ENCODE measurements at places on chromosomes 2 and 18.

- no peak for DNase-seq
Observed at GRCh38 chr2:69470911-69471310, 33.7 kb upstream of the NFU1 start.

DNA sequence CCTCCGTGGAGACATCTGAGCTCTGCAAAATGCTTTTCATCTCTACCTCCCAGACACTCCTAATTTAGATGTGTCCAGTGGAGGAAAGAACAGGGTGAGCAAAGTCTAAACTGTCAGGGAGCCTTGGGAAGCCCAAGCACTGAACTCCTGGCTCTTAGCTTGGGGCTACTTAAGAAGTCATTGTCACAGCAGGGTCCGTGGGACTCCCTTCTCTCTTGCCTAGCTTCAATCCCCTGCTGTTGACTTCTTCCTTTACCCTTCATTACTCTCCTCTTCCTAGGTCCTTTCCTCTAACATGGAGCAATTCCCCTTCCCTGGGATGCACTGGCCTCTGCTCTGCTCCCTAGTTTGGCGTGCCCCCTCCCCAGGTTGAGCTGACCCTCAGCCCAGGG, 3.4 kb downstream of the OSR1 start:
- DNase-seq, result no peak

- no peak for DNase-seq
Observed at GRCh38 chr2:120819720-120820210, 84.1 kb downstream of the GLI2 start.

GRCh38 chr2:39875182-39875913, 96.3 kb upstream of the THUMPD2 start:
- peak; percentile 54 for DNase-seq

- no peak for DNase-seq
Observed at GRCh38 chr2:237198164-237198855, 112.6 kb downstream of the COPS8 start.

GRCh38 chr2:43399515-43400264, 173.3 kb upstream of the ZFP36L2 start:
- no peak for DNase-seq

GRCh38 chr2:41024816-41025215, 572.9 kb upstream of the SLC8A1 start:
- DNase-seq, result no peak

DNA sequence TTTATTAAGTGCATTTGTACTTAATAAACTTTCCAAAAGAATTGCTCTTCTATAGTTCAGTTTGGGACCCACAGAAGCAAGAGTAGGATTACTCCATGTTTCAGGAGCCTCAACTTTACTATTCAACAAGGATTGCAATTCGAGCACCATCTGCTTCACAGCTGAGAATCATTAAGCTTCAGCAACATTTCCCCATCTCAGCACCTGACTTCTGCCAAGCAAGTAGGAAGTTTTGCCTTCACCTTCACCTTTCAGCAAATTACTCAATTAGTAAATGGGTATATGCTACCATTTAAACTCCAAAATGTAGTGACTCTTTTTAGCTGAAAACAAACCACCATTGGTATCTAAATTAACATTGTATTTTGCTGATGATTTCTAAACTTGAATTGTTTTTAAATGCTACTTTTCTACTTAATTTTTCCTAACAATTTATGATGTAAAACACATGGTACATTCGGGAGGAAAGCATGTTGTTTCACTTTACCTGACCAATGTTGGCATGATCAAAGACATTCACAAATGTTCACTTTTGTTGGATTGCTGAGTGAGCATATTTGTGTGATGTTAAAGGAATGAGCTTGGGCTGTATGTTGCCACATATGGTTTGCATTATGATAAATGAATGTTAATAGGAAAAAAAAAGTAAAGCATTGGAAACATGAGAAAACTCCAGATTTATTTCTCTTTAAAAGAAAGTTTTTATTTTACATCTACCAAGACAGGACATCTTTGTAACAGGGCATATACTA, 159.2 kb downstream of the GULP1 start:
- no peak for DNase-seq

DNA sequence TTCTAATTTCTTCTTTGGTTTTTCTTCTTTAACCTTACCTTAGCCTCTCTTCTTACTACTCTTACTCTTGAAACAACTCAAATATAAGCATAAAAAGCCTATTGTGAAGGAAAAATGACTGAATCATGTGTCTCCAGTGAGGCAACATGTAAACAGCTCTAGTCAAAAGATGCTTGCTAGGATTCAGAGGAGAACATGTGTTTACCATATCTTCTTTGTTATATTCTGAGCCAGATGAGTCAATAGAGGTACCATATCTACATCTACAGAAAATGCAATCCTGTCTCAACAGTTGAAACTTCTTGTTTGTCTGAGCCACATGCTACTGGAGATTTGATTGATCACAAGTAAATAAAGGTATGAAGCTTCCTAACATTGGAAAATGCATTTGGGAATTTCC, 15.9 kb upstream of the FIGN start:
- no peak for DNase-seq

DNA sequence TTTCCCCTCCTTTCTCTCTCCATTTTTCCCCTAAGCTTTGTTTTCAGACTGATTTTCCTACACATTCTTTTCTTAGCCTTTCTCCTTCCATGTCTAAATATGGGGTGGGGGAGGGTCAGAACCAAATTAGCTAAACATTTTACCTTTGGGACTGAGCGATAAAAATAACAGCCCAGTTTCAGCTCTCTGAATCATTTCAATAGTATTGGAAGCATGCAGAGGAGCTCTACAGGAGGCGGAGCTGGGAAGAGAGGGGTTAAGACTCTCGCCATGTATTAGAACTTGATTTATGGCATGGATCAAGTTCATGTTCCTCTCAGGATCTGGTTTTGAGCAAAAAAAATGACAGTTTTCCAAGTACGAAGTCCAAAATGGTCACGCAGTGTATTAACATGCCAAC, 109.1 kb downstream of the CPO start:
- no peak for DNase-seq

GRCh38 chr2:120454654-120455385, 108.9 kb downstream of the INHBB start:
- no peak for DNase-seq

DNA sequence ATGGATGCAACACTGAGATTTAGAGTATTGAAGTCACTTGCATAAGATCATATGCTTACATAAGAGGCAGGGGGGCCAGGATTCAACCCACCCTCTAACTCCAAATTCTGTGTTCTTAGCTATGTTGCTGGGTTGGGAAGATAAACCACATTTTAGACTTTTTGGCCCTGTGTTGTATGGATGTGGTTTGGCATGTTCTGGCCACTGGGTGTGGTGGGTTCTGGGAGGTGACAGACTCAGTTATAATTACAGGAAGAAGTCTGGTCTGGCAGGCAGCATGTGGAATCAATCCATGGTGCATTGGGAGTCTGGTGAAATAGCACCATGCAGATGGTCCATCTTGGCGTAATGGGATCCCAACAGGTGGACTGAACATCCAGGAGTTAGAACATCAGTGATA, 138.9 kb downstream of the LTBP1 start:
- no peak for DNase-seq

GRCh38 chr18:13635046-13635445, 91.3 kb downstream of the FAM210A start:
- peak; percentile 81 for DNase-seq

DNA sequence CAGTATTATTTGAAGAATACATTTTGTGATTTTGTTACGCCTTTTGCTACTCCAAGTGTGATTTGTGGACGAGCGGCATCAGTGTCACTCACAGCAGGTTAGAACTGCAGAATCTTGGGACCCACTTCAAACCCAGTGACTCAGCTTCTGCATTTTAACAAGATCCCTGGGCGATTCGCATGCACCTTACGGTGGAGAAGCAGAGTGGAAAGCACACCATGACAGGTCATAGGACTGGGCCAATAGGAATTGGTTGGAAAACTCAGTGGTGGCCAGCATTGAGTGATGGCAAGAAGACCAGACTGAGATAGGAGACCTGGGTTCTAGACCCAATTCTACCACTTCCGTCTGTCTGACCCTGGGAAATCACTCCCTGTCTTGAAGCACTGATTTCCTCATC, 26.3 kb downstream of the CTLA4 start:
- no peak for DNase-seq

GRCh38 chr2:191009541-191010374, 4.2 kb downstream of the STAT1 start:
- no peak for DNase-seq

DNA sequence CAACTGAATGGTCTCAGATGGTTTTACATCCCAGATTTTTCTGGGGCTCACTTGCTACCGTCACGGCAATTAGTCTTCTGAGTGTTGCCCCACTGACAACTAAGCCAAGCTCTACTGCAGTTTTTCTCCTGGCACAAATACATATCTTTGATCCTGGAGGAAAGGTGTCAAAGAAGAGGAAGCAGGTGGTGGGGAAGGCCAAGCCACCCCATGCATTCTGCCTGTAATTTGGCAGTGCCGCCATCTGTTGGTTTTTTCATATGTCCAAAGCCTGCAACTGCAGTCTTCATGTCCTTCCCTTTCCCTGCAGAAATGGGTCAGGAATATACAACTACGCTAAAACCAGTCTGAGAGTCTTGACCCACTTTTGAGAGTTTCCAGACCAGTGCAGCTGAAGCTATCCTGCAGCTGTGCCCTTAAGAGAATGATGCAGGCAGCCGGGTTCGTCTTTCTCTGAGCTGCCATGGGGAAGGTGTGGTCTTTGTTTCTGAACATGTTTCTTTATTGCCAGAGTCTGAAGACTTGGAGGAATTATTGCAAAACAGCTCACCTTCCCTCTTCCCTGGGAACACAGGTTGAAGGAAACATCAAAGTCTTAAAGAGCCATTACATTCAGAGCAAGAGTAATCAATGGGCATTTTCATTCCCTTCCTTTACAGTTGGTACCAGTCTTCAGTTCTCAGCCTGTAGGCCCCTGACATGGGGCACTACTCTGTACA, 71.8 kb upstream of the ATL2 start:
- no peak for DNase-seq

DNA sequence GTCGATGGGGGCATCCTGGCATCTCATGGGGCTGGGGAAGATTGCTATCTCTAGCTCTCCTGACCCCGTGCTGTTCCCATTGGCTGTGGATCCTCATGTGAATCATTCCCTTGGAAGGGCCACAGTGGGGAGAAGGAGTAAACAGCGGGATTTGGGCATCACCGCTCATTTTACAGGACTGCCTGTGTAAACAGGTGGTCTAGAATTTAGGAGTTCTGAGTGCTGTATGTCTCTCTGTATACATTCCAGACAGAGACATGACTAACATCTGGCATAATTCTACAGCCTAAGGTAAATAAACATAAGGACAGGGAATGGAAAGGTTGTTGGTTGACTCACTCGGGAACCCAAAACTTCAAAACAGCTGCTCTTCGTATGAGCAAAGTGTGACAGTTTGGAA, 92.7 kb downstream of the COPS8 start:
- no peak for DNase-seq

- DNase-seq, result no peak
Observed at GRCh38 chr2:166285215-166285614, 90.5 kb downstream of the SCN9A start.

Measured in midbrain (tissue), 1 donor.